ENCODE measurements at places on chromosomes 7 and 10. TPM values are rescaled to one million over a fixed set of nuclear protein-coding genes. Genes with fewer than 3 reads are reported as not detected.

The INPP5A gene
- polyA plus RNA-seq: 0.94 TPM

The EPDR1 gene
- polyA plus RNA-seq: 0.63 TPM

The ITPRID1 gene
- polyA plus RNA-seq: not detected

The MRLN gene
- polyA plus RNA-seq: not detected

The ZDHHC4 gene
- 71.7 TPM for polyA plus RNA-seq

The C10orf67 gene
- polyA plus RNA-seq: not detected

The LIPM gene
- polyA plus RNA-seq: not detected

The LRWD1 gene
- polyA plus RNA-seq: 13.4 TPM

The MYPN gene
- polyA plus RNA-seq: not detected

The TMEM140 gene
- polyA plus RNA-seq: 34.7 TPM

The UNC5B gene
- polyA plus RNA-seq: not detected

The GPNMB gene
- polyA plus RNA-seq: not detected

The TDRD1 gene
- not detected for polyA plus RNA-seq

The AS3MT gene
- polyA plus RNA-seq: not detected

The PON1 gene
- polyA plus RNA-seq: not detected

The TAC1 gene
- polyA plus RNA-seq: not detected

The DLX5 gene
- polyA plus RNA-seq: not detected

The EPHA1 gene
- 0.80 TPM for polyA plus RNA-seq

The SNCG gene
- not detected for polyA plus RNA-seq

The PNLIPRP1 gene
- polyA plus RNA-seq: not detected

The TMEM273 gene
- polyA plus RNA-seq: 137 TPM

The FAM221A gene
- 3.6 TPM for polyA plus RNA-seq

The FAM131B gene
- 0.38 TPM for polyA plus RNA-seq

The RPP30 gene
- polyA plus RNA-seq: 49.8 TPM

The WNT16 gene
- 5.9 TPM for polyA plus RNA-seq

The CPA2 gene
- polyA plus RNA-seq: not detected

The PNLIPRP2 gene
- not detected for polyA plus RNA-seq

The RHOBTB1 gene
- 0.16 TPM for polyA plus RNA-seq

The CCL26 gene
- not detected for polyA plus RNA-seq

The OSBPL3 gene
- polyA plus RNA-seq: 13.0 TPM

The RBAK gene
- polyA plus RNA-seq: 5.3 TPM

The GPR146 gene
- polyA plus RNA-seq: 2.6 TPM

The USP54 gene
- 0.75 TPM for polyA plus RNA-seq

Data from IgD-negative memory B cell (primary cell).